ENCODE measurements at places on chromosomes 2 and 18. TPM values are rescaled to one million over a fixed set of nuclear protein-coding genes. Genes with fewer than 3 reads are reported as not detected.

DNA sequence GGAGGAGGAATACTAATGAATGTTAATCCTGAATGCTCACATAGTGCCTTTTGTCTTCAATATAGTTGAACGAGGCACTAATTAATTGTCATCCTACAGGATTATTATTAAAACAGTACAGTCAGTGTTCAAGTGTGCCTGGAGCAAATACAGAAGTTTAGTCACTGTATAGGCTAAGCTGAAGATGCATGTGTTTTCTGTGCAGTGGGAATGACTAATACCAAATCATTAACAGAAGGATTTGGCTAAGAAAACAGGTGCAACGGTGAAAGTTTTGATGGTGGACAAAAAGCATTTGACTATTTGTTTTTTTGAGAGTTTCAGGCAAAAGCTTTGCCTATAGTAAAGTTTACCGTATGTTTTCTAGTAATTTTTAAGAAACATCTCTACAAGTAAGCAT, 62.8 kb downstream of the DCC start:
- DNase-seq = no peak

GRCh38 chr2:138700716-138701115, 79.5 kb downstream of the NXPH2 start:
- no peak for DNase-seq

GRCh38 chr18:13481820-13482617, 244.3 kb downstream of the FAM210A start:
- no peak for DNase-seq

DNA sequence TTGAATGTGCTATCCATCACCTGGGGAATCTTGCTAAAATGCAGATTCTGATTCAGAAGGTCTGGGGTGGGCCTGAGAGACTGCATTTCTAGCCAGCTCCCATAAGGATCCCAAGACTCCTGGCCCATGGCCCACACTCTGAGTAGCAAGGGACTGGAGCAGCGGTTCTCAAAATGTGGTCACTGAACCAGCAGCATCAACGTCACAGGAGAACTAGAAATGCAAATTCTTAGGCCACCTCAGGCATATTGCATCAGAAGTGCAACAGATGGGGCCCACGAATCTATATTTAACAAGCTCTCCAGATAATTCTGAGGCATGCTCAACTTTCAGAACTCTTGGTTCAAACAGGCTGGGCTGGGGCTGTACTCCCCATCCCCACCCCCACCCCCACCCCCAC, 74.6 kb downstream of the DHRS9 start:
- DNase-seq = no peak

- DNase-seq = peak; percentile 70
Measured at GRCh38 chr18:25230658-25231326, 121.2 kb downstream of the ZNF521 start.

DNA sequence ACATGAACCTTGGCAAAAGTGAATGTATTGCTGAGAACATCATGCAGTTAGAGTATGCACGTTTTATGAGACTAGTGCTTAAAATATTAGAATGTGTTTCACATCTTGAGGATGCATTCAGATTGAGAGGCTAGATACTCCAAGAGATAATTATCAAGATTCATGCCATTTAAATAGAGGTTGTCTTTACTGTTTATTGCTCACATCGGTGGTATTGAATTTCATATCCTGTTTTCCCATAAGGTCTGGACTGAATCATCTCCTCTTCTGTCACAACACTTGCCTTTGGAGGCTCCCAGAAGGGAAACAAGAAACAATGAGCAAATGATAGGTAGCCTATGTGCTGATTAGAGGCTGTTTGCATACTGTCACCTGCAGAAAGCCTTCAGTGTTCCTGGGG, 83.8 kb downstream of the CLHC1 start:
- no peak for DNase-seq

- DNase-seq = no peak
Measured at GRCh38 chr18:49726675-49726963, 86.7 kb downstream of the ACAA2 start.

DNA sequence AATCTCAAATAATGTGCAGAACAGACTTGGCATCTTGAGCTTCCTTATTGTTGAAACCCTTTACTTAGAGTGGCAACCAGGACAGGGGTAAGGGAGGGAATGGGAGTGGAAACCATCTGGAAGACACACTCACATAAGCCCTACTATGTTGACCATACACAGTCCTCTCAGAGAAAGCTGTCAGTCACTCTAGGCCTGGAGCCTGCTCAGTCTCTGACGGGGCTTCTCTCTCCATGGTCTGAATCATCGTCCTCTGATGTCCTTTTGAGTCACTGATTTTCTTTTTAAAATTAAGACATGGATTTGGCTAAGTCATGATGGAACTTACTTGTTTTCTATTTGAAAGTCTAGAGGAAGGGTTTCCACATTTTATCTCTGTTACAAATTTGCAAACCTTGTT, 74.0 kb downstream of the MYO1B start:
- DNase-seq = no peak

GRCh38 chr2:101400048-101400447, 12.7 kb upstream of the CREG2 start:
- DNase-seq = no peak

- DNase-seq = no peak
Measured at GRCh38 chr2:63012541-63012940, 38.1 kb upstream of the OTX1 start.

The IL36RN gene
- not detected for total RNA-seq

The CYBRD1 gene
- 802 TPM for total RNA-seq

The LRRC30 gene
- total RNA-seq = not detected

The EML6 gene
- 17.0 TPM for total RNA-seq

The CYP27C1 gene
- 0.40 TPM for total RNA-seq

The CCDC148 gene
- total RNA-seq = 8.3 TPM
